Activated naive CD4-positive, alpha-beta T cell treated with anti-CD3 and anti-CD28 coated beads, Interleukin-2, amount 50 U/mL, for 72 hours (primary cell): ENCODE measurements at places on chromosomes 16 and 17.
A peak's percentile ranks its signal among the peaks of the same experiment; 100 is the strongest.

DNA sequence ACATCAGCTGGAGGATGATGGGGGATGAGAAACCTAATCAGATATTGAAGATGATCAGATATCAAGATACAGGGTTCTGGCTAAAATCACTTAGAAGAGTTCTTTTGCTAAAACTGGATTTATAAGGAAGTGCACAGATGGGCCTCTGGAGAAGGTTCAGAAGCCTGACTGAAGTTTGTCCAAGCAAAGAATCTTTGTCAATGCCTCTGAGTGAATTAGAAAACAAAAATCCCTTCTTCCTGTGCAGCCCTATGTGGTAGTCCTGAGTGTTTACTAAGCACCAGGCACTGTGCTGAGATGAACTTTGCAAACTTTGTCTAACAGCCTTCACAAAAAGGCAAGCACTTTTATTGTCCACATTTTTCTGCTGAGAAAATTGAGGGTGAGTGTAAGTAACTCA, 11.4 kb upstream of the CENPV start:
- DNase-seq = no peak

GRCh38 chr17:72236980-72237633, 116.3 kb downstream of the SOX9 start:
- DNase-seq = no peak

- no peak for DNase-seq
Measured at GRCh38 chr17:8820311-8821010, 21.3 kb upstream of the MFSD6L start.

- no peak for DNase-seq
Measured at GRCh38 chr16:86217001-86217890, 293.1 kb upstream of the FOXF1 start.

- DNase-seq = no peak
Measured at GRCh38 chr17:41666237-41666641, 22.4 kb upstream of the EIF1 start.

- DNase-seq = no peak
Measured at GRCh38 chr16:49275050-49275730, 6.4 kb downstream of the CBLN1 start.

- DNase-seq = peak; percentile 33
Measured at GRCh38 chr16:72013389-72013788, 4.8 kb downstream of the DHODH start.

DNA sequence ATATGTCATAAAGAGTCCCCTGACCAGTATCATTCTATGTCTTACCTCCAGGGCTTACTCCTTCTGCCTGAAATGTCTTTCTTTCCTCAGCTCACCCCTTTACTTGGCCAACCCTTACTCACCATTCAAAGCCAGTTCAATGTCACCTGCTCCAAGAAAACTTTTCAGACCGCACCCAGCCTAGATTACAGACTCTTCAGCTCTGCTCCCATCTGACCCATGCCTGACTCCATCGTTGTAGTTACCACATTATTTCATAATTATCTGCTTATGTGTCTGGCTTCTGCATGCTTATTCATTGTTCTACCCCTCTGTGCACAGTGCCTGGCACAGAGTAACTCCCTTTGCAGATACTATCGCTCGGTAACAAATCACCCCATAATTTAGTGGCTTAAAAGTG, 62.5 kb upstream of the TOB1 start:
- no peak for DNase-seq

- no peak for DNase-seq
Measured at GRCh38 chr17:30599428-30600059, 122.3 kb downstream of the GOSR1 start.

GRCh38 chr16:88566158-88566557, 4.0 kb upstream of the ZC3H18 start:
- peak; percentile 68 for DNase-seq

DNA sequence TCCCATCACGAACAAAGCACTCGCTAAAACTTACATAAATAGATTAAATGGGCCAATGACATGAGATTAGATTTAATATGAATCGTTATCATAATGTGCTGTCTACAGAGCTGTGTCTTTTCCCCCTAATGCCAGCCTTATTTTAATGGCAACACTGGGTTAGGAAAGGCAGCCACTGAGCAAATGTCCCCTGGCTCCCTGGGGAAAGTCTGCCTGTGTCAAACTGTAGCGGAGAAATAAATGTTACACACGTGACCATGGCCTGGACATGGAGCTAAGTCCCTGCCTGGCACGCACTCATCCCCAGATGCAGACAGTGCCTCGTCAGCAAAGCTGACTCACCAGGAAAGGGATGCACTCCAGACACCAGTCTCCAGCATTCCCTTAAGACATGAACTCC, 61.3 kb upstream of the SDK2 start:
- DNase-seq = no peak

GRCh38 chr17:37530420-37530819, 40.7 kb downstream of the DUSP14 start:
- DNase-seq = no peak

GRCh38 chr16:56874800-56875199, 9.8 kb downstream of the SLC12A3 start:
- no peak for DNase-seq

GRCh38 chr17:46795379-46795952, 23.0 kb downstream of the WNT3 start:
- DNase-seq = no peak

DNA sequence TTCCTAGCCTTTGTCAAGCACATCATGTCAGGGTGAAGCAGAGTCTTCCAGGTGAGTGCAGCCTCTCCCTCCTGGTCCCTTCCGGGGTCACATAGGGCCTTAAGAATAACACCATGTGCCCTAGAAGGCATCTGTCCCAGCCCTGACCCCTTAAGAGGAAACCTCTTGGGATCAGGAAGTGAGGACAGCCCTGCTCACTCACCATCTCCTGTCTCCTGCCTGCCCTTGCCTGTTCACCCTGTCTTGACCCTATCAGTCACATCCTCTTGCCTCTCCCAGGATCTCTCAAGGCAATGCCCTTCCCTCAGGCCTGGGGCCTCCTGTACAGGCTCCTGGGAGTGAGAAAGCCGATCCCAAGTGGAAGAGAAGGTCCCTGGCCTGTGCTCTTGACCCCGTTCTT, 13.9 kb downstream of the MYL4 start:
- DNase-seq = no peak

DNA sequence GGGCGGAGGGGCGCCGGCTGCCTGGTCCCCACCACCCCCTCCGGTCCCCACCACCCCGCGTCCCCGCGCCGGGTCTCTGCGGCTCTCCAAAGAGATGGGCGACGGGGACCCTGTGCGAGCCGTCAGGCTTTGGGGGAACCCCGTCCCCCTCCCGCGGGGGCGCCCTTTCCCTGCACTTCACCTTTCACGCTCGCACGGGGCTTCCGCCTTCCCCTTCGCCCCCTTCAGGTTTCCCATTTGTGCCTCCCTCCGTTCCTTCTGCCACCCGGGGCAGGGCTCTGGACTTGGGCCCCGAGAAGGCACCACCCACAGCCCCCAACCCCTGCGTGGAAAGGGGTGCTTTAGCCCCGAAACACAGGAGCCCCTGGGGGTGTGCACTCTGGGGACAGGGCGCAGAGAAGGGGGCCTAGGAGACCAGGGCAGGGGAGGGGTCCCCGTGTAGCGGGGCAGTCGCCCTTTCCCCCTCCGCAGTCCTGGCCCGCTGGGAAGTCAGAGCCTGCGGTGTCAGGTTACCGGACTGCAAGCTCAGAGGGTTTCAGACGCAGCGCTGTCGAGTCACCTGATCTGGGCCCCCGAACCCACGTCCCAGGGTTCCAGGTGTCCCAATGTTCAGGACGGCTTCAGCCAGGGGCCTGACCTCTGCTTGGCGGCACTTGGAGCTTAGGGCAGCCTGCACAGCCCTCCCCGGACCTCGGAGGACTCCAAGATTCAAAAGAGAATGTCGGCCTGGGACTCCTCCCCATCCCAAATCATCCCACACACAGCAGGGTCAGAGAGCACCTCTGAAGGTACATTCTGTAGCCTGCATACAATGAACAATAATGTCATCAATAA, 6.7 kb upstream of the CCDC92B start:
- DNase-seq = no peak

DNA sequence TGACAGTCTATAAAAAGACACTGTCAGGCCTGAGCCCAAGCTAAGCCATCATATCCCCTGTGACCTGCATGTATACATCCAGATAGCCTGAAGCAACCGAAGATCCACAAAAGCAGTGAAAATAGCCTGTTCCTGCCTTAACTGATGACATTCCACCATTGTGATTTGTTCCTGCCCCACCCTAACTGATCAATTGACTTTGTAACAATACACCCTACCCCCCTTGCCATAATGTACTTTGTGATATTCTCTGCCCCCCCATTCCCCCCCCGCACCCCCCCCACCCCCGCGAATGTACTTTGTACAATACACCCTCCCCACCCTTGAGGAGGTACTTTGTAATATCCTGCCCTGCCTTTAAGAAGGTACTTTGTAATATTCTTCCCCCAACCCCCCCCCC, 82.2 kb upstream of the MED13 start:
- no peak for DNase-seq

DNA sequence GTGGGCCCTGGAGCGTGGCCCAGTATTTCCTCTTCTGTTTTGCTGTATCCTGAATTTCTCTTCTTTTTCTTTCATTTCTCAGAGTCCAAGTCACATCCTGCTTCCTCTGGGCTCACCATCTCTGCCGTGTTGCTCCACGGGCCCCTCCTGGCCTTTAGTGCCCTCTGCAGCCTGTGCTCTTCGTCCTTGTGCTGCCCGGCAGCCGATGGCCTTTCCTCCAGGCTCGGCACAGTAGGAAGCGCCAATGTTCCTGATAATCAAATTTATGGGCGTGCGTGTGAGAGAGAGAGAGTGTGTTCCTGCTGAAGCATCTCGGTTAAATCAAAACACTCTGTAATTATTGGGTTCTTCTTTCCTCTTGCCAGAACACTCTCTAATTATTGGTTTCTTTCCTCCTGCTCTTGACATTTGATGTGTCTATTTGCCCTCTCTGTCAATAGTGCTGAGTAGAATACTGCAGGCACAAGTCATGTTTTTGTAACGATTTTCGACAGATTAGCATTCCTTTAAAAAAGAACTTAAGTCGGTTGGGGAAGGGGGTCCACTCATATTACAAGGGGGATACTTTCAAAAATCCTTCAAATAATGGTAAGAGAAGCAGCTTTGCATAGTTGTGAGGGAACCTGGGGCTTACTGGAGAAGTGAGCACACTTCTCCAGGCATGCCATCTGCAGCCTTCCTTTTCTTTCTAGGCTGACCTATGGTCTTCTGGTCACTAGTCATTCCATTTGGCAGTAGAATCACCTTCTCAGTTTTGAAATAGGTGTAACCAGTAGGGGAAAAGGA, 126.6 kb downstream of the RPTOR start:
- no peak for DNase-seq

DNA sequence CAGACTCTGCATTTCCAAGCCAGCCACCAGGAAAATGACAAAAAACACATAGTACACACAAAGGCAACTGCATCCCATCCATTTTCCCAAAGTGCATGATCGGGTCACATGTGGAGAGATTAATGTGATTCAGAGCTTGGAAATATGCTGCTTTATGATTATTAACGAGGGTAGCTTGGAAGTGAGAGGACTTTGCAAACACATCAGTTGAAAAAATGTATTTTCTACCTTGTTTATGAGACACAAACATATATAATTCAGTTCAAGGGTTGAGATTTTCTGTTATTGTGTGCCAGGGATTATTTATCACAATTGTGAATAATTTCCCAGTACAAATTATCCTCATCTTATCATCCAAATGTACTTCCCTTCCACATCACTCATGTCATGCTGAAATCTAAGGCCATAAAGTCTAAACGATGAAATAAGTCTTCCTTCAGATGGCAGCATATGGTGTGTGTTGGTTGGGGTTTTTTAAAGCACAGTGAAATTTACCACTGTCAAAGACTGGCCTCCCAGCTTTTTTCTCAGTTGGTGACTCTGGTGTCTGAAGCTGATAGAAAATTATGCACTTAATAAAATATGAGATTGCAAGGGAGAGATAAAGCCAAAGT, 104.7 kb upstream of the ADAMTS18 start:
- no peak for DNase-seq

- peak; percentile 13 for DNase-seq
Measured at GRCh38 chr16:2813771-2814221, 3.2 kb upstream of the PRSS21 start.

DNA sequence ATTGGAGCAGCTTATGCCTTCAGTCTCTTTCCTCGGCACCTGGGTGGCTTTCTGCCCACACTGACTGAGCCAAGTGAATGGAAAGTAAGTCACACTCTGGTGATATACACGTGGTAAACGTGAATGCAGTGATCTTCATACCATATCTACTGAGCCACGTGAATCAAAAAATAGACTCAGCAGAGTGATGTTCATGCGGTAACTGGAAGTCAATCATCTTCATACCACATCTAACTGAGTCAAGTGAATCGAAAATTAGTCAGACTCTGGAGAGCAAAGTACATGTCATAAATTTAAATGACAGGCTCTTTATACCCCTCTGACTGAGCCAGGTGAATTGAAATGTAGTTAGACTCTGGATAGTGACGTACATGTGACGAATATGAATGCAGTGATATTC, 47.1 kb upstream of the ARL4D start:
- DNase-seq = peak; percentile 16

DNA sequence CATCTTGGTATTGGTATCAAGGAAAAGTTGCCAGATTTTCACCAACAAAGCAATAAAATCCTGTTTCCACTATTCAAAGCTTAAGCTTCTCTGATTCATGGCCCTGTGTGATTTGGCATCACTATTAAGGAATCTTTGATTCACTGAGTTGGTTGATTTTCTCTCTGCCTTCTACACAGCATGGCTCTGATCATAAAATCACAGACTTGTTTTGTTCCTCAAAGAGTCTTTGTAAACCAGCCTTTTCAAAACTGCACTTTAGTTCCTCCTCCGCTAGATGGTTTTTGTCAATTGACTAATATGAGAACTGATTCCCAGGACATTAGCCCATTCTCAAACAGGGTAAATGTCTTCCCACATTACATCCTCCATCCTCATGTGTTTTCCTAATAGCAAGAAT, 197.6 kb downstream of the DNAH9 start:
- DNase-seq = no peak

GRCh38 chr17:68577497-68577821, 23.7 kb downstream of the FAM20A start:
- DNase-seq = no peak

- no peak for DNase-seq
Measured at GRCh38 chr17:50278526-50279180, 4.4 kb downstream of the TMEM92 start.

DNA sequence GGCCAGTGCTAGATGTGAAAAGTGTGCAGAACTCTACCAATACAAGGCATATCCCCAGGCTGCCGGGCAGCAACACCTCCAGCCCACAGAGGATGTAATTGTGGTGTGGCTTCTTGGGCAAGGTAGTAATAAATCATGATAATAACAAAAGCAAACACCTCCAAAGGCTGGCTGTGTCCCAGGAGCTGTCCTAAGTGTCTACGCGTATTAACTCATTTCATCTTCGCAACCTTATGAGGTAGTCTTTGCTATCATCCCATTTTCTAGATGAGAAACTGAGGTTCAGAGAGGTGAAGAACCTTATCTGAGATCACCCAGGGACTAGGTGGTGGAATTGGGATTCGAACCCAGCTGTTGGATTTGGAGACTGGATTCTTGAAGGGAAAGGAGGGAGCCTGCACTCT, 5.3 kb downstream of the PDK2 start:
- no peak for DNase-seq

- DNase-seq = no peak
Measured at GRCh38 chr17:70053241-70054234, 21.5 kb upstream of the KCNJ16 start.

GRCh38 chr17:29936724-29937123, 4.7 kb upstream of the EFCAB5 start:
- DNase-seq = no peak

- no peak for DNase-seq
Measured at GRCh38 chr16:27198451-27199234, 4.7 kb upstream of the KDM8 start.

GRCh38 chr16:74695450-74696422, 4.9 kb downstream of the MLKL start:
- DNase-seq = peak; percentile 68

GRCh38 chr17:8740486-8740885, 4.2 kb downstream of the CCDC42 start:
- no peak for DNase-seq
